ENCODE measurements at places on chromosomes 11 and 22.

DNA sequence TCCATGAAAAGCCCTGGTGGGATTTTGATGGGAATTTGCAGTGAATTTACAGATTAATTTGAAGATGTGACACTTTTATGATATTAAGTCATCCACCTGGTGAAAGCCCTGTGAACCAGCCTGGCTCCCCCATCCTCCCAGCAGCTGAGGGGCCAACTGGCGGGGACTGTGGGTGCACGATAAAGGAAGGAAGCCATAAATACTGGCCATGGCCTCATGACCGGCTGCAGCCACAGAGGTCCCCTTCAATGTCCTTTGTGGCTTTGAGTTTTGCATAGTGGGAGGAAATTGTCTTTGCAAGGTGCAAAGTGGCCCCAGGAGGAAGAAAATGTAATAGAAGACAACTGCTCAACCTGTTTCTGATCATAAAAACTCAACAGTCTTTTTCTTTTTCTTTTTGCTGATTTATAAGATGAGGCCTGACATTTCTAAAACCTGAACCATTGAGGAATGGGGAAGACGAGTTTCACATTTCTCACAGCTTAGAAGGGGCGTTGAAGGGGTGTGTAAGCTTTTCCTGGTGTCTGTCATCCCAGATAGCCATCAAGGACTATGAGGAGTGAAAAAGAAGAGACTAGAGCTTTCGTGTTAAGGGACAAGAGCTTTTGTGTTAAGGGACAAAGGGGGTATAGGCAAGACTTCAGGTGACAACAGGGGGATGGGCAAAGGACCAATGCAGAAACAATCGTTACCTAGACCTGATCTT, 6.3 kb upstream of the NDUFV1 start:
- DNase-seq, result no peak

DNA sequence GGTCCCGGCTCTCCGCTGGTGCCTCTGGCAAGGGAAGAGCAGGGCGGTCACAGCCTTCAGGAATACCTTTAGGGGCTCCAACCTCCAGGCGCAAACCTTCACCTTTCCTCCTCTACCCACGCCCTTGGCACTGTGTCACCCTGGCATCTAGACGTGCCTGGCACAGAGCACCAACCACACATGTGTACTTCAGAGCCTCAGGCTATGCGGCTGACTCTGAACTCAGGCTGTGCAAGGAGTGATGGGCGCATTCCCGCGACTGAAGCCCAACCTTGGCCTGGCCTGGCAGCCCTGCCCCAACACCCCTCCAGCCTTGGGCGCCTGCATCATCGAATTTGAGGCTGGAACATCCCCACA, 11.4 kb downstream of the SCARF2 start:
- DNase-seq, result no peak

DNA sequence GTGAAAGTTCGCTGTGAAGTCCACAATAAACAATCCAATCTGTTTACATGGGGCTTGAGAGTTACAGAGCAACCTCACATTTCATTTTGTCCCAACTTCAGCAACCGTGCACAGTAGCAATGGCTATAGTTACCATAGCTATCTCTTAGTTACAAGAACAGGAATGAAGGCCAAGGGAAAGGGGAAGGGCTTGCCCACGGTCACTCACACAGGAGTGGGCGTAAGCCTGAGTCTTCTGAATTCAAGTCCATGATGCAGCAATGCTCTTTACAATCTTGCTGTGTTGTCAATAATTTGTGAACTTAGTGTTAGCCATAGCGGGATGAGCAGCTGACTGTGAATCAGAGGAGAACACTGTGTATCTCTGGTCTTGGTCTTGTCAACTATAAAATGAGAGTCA, 102.9 kb downstream of the ADAMTS15 start:
- DNase-seq, result no peak

GRCh38 chr11:26936109-26936508, 57.8 kb upstream of the FIBIN start:
- no peak for DNase-seq

Measured in NCI-H1930 (cell line).